Astrocyte (in vitro differentiated cells and primary cell): ENCODE measurements at places on chromosomes 12 and 14. TPM values are rescaled to one million over a fixed set of nuclear protein-coding genes. Genes with fewer than 3 reads are reported as not detected.

DPPA3 gene
- not detected in 2 replicates for total RNA-seq

FBXL14 gene
- total RNA-seq: 9.2 and 9.8 TPM in 2 replicates

TAS2R30 gene
- total RNA-seq: 1.3 and 1.7 TPM in 2 replicates

IFNG-AS1 gene
- not detected in 2 replicates for total RNA-seq

NELL2 gene
- total RNA-seq: 0.53 and 1.0 TPM in 2 replicates

PRORP gene
- total RNA-seq: 27.8 and 32.4 TPM in 2 replicates

RILPL1 gene
- total RNA-seq: 23.0 and 23.1 TPM in 2 replicates

SOX5 gene
- 13.7 and 14.1 TPM in 2 replicates for total RNA-seq

OAS2 gene
- total RNA-seq: 94.2 and 132 TPM in 2 replicates

MAP3K9 gene
- 10.7 and 13.0 TPM in 2 replicates for total RNA-seq

GZMB gene
- total RNA-seq: not detected in 2 replicates

CMTM5 gene
- not detected in 2 replicates for total RNA-seq

EML1 gene
- total RNA-seq: 17.1 and 23.5 TPM in 2 replicates

LTBP2 gene
- total RNA-seq: 162 and 196 TPM in 2 replicates

TSPAN11 gene
- 9.5 and 12.4 TPM in 2 replicates for total RNA-seq

IL23A gene
- total RNA-seq: 0.32 TPM in 1 of 2 replicates, not detected in the other

RASSF9 gene
- 0.62 and 0.68 TPM in 2 replicates for total RNA-seq

PIWIL1 gene
- not detected in 2 replicates for total RNA-seq

TNFAIP2 gene
- 24.9 and 29.5 TPM in 2 replicates for total RNA-seq
